ENCODE measurements at places on chromosomes 13 and 19.

GRCh38 chr13:40060296-40061007, 405.0 kb downstream of the COG6 start:
- peak; percentile 94 for ATAC-seq

DNA sequence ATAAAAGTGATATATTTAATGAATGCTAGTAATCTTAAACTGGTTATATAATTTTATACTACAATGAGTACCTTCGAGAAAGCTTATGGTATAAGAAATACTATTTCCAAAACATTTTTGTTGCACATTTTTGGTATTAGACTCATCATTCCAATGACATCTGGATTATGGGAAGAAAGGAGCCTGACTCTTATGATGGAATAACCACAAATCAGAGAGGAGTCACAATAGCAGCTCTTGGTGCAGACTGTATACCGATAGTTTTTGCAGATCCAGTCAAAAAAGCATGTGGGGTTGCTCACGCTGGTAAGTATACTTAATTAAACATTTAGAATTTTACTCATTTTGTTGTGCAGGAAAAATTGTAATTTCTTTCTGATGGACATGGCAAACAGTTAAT, 3.9 kb downstream of the LACC1 start:
- no peak for ATAC-seq

- peak; percentile 28 for ATAC-seq
Measured at GRCh38 chr13:41546372-41547190, 89.2 kb downstream of the RGCC start.

DNA sequence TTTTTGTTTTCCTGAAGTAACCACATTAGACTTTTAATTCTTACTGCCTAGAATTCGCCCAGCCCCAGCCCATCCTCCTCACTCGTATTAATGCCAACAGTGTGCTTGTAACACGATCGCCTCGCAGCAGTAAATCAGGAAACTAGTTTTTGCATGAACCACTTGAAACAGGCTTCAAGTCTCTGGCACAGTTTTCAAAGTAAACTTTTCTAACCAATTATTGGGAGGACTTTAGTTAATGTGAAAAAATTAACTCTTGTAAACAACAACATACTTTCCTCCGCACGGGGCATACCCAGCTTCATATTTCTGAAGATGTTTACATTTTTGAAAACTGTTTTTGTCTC, 39.2 kb downstream of the TNFRSF19 start:
- no peak for ATAC-seq

- ATAC-seq, result no peak
Measured at GRCh38 chr13:98368019-98368418, 190.9 kb upstream of the RNF113B start.

- no peak for ATAC-seq
Measured at GRCh38 chr19:4310247-4311121, 6.1 kb downstream of the FSD1 start.

- no peak for ATAC-seq
Measured at GRCh38 chr13:51322826-51323225, 16.7 kb upstream of the SERPINE3 start.

- no peak for ATAC-seq
Measured at GRCh38 chr13:19781526-19781925, 1.2 kb downstream of the PSPC1 start.

DNA sequence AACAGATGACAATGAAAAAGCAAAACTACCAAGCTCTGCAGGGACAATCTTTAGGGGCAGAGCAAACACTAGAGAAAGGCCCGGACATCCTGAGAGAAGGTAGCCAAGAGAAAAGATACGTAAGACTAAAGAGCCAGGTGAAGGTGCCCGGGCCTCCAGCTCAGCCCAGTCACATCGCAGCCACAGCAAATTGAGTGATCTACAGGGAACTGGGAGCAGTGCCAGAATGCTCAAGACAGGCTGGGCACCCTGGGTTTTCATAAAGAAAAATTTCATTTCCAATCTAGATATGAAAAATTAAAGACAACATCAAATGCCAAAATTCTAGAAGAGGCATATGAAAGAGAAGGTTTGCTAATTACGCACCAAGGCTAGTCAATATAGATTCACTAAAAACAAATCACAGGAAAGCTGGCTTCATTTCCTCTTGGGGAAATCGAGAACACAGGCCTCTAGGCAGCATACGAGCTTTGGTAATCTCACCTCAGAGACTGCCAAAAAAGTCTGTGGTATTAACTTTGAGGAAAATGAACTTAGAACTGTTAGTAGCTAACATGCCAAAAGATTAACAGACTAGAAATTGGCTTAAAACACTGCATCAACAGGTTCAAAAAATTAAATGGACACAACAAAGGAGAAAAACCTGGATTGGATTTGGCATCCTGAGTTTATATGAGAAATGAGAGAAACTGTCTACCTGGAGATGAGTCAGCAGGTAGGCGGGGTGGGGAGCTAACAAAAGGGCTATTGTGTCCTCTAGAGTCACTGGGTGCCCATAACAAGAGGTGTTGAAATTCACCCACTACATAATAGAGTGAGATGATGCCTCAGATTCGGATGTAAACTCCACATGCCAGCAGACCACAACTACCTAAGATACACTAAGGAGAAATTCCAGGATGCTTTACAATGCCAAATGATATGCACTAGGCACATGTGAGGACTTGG, 6.6 kb downstream of the ANKRD10 start:
- ATAC-seq, result no peak

DNA sequence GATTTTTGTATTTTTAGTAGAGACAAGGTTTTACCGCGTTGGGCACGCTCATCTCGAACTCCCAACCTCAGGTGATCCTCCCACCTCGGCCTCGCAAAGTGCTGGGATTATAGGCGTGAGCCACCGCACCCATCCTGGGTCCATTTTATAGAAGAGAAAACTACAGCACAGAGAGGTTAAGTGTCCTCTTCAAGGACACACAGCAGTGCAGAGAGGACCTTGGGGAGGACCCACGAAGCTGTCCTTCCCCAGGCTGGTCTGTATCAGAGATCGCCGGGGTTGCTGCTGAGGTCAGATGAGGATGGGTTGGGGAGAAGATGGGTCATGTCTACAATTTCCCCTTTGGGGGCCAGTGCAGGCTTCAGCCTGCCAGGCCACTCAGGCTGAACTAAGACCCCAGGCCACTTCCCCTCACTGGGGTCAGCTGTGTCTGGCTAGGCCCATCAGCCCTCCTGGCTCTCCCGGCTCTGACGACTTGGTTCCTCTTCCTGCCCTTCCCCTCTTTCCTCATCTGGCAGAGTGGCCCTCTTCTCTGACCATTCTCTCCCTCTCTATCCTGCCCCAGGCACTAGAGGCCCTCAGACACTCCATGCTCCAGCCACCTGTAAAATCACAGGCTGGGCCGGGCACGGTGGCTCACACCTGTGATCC, 9.6 kb downstream of the MYO1F start:
- ATAC-seq, result no peak

DNA sequence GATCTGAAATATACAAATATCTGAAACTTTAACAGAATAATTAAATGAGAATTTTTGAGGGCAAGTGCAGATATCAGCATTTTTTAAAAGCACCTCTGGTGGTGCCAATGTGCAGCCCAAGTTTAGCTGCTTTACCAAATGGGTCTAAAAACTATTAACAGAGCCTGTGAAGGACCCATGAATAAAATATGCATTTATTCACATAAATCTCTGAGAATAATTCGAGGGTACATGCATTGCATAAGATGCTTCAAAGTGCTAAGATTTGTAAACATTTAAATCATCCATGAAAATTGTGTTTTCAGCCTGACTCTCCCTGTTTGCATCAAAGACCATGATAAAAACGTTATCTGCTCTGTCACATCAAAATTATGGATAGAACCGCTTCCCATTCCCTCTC, 47.1 kb upstream of the TNFSF11 start:
- no peak for ATAC-seq

GRCh38 chr13:110274687-110275086, 32.3 kb downstream of the COL4A1 start:
- no peak for ATAC-seq

DNA sequence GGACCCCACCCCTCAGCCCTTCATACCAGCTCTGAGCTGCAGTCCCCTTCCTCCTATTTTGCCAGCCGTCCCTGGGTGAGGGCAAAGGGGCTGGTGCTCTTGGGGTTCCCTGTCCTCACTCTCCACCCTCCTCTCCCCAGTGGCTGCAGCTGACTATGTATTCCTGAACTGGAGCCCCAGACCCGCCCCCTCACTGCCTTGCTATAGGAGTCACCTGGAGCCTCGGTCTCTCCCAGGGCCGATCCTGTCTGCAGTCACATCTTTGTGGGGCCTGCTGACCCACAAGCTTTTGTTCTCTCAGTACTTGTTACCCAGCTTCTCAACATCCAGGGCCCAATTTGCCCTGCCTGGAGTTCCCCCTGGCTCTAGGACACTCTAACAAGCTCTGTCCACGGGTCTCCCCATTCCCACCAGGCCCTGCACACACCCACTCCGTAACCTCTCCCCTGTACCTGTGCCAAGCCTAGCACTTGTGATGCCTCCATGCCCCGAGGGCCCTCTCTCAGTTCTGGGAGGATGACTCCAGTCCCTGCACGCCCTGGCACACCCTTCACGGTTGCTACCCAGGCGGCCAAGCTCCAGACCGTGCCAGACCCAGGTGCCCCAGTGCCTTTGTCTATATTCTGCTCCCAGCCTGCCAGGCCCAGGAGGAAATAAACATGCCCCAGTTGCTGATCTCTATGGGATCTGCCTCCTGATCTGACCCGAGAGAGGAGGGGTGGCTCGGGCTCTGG, 2.4 kb downstream of the COX7A1 start:
- no peak for ATAC-seq

GRCh38 chr13:46738766-46739165, 58.2 kb downstream of the ESD start:
- ATAC-seq, result no peak

DNA sequence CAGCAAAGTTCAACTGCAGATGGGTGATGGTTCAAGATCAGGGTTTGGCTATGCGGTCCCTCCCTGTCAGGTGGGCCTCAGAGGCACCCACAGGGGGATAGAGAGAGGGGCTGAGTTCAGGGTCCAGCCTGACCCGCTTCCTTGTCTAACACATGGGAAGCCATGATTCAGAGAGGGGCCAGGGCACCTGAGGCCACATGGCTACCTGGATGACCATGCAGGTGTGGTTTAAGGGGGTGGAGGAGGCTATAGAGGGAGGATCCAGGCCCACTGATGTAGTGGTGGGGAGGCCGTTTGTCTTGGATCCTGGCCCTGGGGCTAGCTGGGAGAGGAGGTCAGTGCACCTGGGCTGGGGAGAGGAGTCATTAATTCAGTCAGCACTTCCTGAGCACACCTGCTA, 56.7 kb downstream of the ZNF536 start:
- no peak for ATAC-seq

DNA sequence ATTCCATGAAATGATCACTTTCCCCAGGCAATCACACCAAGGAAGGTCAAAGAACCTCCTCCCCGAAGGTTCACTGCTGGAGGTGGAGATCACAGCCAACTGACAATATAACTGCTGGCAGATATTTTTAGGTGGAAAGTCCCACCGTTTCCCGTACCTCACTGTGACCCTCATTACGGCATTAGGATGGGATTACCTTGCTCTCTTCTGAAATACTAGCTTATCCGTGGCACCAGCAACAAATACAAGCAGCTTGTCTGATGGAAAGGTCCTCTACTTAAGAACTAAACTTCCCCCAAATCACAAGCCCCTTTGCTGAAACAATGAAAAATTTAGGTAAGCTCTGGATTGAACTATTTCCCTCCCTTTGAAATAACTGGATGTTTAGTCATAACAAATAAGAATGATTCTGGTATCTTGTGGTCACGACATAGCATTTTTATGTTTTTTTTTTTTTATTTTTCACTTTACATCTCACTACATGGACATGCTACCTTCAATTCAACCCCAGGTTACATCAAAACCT, 178.9 kb downstream of the COL4A1 start:
- ATAC-seq, result no peak
